ENCODE measurements at places on chromosomes 6 and 20.
A peak's percentile ranks its signal among the peaks of the same experiment; 100 is the strongest.

DNA sequence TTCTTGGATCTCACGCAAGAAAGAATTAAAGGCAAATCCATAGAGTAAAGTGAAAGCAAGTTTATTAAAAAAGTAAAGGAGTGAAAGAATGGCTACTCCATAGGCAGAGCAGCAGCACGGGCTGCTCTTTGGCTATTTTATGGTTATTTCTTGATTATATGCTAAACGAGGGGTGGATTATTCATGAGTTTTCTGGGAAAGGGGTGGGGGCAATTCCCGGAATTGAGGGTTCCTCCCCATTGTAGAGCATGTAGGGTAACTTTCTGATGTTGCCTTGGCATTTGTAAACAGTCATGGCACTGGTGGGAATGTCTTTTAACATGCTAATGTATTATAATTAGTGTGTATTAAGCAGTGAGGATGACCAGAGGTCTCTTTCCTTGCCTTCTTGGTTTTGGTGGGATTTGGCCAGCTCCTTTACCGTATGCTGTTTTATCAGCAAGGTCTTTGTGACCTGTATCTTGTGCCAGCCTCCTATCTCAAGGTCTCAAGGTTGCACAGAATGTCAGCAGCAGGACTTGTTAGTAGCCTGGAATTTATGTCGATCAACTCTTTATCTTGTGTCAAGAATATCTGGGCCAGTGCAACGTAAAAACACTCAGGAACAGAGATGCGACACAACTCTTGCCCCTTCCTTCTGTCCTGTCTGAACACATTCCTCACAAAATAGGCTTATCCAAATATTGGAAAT, 931.4 kb downstream of the QKI start:
- no peak for DNase-seq

- DNase-seq, result no peak
Measured at GRCh38 chr20:2888224-2888955, 15.1 kb downstream of the PTPRA start.

GRCh38 chr6:10268611-10269310, 146.1 kb downstream of the TFAP2A start:
- no peak for DNase-seq

- DNase-seq, result no peak
Measured at GRCh38 chr20:19232997-19233794, 20.8 kb downstream of the SLC24A3 start.

DNA sequence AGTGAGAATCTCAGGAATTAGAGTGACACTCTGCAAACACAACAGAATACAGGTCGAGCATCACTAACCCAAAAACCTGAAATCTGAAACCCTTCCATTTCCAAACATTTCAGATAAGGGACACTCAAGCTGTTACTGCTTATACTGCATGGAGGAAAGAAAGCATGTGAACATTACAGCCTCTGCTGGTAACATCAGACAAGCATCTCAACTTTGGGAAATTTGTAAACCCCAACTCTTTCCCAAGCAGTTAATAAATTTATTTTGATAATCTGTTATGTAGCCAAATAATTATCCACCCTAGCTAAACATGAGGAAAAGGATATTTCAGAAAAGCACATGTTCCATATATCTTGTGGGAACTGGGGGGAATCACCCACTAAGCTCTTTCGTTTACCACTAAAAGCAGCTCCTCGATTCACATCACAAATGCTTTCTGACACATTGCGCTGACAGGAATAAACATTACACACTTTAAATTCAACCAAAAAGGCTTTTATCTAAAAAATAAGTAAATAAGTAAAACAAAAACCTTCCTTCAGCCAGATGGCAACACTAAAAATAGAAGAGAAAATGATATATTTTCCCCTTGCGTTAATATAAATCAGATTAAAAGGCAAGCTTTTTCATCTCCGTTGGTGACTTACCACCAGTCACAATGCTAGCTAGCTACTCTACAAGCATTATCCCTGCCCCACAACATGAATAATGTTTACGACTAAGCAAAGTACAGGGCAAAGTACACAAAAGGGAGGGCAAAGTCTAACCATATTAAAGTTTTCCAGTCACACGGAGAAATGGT, 120.8 kb downstream of the MAP7 start:
- DNase-seq, result no peak

DNA sequence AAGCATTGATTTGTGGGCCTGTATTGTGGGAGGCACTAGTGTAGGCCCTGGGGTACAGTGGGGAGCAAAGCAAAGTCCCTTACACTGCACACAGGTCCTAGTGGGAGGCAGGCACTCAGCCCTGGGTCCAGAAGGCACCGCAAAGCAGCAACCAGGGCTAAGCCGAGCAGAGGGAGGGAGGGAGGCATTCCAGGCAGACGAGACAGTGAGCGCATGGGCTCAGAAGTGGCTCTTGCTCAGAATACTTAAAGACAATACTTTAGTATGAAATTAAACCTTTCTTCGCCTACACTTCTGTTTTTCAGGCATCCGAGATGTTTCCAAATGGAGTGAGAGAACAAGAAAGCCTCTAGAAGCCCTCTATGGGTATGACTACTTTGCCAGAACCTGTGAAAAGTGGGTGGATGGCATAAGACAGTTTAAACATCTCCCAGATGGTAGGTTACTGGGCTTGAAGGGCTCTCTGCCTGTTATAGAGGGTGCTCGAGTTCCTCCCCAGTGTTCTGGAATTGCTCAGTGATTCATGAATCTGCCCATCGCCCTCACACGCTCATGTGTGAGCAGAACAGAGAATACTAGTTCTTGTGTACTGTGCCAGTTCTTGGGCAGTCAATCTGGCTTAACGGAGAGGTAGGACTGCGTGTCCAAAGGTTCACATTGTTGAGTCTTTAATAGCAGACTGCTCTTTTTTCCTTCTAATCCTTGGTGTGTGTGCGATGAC, 18.7 kb downstream of the BPHL start:
- no peak for DNase-seq

GRCh38 chr20:39885975-39886649, 802.9 kb downstream of the MAFB start:
- no peak for DNase-seq

DNA sequence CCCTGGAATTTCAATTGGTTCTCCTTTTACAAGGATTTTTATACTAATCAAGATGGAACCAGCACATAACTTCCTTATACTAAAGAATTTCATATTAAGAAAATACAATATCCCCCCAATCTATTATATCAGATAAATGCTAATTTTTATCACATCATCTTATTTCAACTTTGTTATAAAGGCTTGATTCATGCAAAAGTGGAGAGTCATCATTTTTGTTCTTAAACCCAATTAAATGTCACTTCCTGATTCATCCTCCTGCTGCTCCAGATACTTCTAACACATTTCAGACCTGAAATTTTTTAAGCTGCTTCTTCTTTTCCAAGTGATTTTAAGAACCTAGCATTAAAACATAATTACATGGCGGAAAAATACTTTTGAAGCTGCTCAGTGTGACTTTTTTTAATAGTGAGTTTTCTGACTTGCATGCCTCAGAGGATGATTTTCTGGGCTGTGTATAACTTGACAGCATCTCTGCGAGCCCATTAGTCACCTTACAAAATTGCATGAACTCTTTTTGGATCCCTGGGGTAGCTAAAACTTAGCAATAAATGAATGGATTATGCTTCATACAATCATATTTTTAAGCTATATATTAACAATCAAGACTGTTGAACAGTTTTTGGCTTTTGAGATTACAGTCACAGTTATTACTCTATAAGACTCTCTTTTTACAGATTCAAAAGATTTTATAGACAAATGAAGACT, 134.1 kb downstream of the ELOVL4 start:
- DNase-seq, result no peak

DNA sequence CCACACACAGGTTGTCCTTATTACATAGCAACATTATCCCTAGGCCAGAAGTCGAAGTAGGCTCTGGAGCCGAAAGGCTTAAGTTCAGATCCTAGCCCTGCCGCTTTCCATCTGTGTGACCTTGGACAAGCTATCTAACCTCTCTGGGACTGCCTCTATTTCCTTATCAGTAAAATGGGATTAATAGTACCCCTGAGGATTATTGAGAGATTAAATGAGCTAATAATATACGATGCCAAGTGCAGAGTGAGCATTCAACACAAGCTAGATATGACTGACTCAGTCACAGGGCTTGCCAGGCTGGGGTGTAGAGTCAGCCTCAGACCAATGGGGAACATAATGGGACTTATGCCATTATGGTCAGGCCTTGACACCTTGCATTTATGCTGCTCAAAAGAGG, 8.9 kb upstream of the SPATA2 start:
- DNase-seq, result no peak

- no peak for DNase-seq
Measured at GRCh38 chr20:2907519-2907918, 34.2 kb downstream of the PTPRA start.

DNA sequence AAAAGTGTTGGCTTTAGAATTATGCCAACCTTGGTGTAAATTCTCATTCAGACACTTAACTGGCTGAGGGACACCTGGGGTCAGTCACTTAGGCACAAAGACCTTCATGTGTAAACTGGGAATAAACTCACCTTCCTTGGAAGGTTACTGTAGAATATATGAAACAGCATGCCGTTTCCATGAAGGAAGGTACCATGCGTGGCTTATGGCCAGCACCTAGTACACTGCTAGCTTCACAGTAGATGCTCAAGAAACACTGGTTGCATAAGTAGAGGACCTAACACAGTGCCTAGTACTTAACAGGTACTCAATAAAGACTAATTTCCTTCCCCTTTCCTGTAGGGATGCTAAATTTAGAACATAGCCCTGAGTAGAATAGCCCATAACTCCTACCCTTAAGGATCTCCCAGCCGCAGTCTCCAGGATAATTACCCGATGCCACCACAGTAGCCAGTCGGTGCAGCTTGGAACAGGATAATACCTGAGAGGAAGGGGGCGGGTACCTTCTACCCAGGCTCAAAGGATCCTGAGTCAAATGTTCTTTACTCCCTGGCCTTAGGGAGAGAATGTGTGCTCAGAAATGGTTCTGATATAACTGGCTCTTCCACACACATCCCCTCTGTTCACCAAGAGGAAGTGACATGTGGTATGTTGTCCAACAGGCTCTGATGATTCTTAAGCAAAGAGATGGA, 3.6 kb downstream of the BCL2L1 start:
- DNase-seq, result no peak

- DNase-seq, result no peak
Measured at GRCh38 chr20:44829688-44830087, 19.3 kb upstream of the RIMS4 start.

DNA sequence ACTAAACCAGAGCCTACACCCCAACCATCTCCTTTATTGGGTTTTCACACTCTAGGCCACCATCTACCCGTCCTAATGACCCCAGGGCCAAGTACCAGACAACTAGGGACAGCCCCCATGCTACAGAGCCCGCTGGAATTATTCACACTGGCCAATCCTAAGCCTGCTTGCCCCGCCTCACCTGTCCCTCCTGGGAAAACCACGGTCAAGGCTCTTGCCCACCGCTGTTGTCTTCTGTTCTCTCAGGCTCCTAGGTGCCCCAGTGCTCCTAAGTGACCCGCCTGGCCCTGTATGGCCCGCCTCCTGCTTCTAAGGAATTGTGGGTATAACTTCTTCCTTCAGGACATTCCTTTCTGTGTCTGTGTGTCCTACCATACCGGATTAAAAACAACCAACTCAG, 453.4 kb downstream of the CD83 start:
- DNase-seq, result no peak

DNA sequence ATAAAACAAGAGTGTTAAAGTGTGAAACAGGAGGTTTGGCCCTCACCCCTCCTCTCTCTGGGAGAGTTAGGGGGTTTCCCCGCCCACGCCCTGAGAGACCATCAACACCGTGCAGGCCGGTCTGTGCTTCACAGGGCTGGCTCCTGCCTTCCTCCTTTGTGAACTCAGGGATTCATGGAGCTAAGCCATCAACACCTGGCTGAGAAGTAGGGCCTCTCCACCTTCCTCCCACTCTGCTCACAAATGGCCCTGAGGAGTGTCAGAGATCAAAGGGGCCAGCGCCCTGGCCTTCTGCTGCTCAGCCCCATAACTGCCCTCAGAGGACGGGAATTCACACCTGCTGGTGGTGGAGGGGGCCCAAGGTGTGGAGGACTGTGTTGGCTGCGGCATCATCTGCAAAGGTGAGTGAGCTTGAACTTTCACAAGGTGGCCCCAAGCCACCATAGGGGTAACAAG, 88.6 kb downstream of the PSMB1 start:
- no peak for DNase-seq

DNA sequence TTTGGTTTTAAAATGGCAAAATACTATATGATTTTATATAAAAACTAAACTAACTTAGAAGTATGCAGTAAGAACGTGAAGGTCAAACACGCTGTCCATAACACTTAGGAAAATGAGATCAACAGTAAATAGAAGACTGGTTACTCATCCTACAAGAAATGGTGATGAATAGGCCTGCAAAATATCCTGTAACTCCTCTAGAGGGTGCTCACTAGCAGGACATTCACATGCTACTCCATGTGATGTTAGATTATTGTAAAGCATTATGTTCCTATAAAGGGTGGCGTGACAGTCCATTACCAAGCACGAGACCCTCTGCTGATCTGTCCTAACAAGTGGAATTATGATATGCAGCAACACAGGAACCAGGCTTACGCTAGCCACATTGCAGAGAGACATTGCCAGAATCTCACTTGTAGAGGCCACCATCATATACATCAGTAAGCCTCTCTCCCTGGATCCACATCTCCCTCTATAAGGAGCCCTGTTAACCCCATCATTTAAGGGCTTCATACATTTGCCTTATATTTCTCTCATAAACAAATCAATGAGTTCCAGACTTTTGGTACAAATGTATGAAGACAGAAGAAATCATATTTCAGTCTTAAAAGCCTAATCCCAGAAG, 18.0 kb upstream of the DEFB129 start:
- peak; percentile 16 for DNase-seq

DNA sequence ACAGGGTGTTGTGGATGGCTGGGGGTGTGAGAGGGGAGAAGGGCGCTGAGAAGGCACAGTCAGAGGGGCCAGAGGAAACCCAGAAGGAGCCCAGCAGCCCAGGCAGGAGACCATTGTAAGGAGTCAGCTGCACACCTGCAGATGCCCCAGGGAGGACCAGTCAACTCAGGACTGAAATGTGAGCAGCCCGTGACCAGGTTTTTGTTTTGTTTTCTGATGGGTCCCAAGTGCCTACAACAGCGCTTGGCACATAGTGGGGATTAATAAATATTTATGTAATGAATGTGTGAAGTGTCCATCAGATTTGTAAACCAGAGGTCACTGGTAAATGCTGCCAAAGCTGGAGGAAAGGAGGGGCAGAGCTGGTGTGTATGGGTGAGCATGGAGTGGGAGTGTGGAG, 30.2 kb downstream of the TRAM2 start:
- DNase-seq, result no peak
